ENCODE measurements at places on chromosomes 2 and 18.
A peak's percentile ranks its signal among the peaks of the same experiment; 100 is the strongest.

GRCh38 chr18:60247103-60247502 is 125.5 kb downstream of the MC4R start:
- DNase-seq = no peak

DNA sequence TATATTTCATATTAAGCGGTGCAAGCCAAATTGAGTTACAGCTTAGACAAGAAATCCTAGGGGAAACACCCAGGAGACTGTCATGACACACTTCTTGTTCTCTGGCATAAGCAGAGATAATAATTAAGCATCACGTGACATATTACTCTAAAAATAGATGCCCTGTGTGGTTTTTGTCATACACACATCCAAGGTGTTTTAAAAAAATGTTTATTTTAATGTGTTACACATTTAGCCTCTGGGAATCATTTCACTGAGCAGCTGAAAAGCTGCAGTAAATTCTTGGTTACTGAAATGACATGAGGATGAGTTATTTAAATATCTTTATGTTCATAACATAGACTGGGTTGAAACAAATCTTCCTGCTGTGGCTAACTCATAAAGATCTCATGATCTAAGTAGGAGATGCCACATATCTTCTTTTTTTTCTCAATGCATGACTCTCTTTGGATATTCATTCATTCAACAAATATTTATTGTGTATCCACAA is 38.0 kb upstream of the ERMN start:
- DNase-seq = no peak

GRCh38 chr2:43435746-43436145 is 160.1 kb downstream of the THADA start:
- DNase-seq = no peak

- DNase-seq = no peak
Observed at GRCh38 chr2:85436836-85437487, 18.4 kb downstream of the SH2D6 start.

- DNase-seq = peak; percentile 53
Observed at GRCh38 chr2:112121682-112122254, 16.4 kb upstream of the FBLN7 start.

- no peak for DNase-seq
Observed at GRCh38 chr2:86685351-86685750, 34.7 kb upstream of the RMND5A start.

DNA sequence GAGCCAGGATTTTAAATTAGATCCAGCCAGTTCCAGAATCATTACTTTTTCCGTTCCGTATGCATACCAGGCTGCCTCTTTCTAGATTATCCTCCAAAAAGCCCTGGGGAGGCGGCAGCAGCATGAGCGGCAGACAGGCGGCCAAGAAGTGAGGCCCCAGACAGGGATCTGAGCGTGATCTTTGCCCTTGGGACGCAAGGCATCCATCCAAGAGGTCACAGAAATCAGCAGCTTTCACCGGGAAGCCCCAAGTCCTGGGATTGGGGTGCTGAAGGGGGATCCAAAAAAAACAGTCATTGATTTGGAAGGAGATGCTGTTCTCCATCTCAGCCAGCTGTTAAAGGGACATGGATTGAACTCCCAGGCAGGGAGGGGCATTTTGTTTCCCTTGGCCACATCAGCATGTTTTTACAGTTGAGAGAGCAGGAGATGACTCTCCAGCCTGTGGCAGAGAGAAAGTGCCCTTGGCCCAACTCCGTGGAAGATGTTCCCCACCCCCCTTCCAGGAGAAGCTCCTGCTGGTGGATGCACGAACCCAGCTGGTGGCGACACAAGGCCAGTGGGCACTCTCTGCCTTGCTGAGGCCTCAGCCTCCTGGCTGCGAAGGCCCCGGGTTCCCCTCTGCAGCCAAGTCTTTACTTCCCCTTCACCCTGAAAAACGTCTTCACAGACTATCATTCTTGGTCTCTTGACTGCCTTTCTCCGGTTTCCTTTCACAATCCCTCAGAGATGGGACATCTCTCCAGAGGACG is 265.6 kb downstream of the ANAPC1 start:
- no peak for DNase-seq

DNA sequence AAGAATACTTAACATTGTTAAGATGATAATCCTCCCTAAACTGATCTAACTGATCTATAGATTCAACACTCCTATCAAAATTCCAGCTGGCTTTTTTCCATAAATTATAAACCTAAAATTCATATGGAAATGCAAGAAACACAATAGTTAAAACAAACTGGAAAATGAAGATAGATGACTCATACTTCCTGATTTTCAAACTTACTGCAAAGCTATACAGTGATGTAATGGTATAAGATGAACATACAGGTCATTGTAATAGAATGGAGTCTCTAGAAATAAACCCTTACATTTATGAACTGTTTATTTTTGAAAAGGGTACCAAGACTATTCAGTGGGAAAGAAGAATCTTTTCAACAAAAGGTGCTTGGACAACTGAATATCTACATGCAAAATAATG is 32.3 kb downstream of the UBXN4 start:
- no peak for DNase-seq

DNA sequence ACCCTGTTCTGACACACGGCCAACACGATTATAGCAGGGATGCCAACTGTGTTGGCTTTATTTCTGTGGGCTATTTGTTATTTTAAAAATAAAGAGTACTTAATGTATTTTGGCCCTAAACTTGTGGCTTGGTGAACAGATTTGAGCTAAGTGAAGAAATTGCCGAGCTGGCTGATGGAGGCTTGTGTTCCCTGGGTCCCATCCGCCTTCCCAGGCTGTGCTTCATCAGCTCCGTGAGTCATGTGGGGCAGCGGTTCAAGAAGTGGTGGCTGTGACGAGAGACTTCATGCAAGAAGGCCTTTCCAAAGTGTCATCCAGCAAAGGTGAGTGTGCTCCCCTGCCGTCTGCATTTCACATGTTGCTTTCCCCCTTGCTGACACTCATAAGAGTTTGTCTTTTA is 73.6 kb upstream of the NCK2 start:
- no peak for DNase-seq

DNA sequence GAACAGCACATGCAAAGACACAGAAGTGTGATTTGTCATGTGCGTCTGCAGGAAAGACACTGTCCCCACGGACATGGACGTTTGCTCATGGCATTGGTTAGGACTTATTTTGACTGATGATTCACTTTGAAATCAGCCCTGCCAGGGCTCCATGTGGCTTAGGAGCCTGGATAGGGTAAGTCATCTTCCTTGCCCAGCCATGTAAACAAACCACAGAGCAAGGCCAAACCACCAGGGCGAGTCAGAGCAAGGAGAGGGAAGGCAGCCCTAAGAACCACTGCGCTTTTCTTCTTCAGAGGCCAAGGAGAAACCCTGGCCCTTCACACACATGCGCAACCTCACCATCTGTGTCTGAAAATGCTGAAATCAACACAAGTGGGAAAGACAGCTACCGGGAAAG is 88.8 kb downstream of the GFPT1 start:
- no peak for DNase-seq

GRCh38 chr2:45681675-45682074 is 30.2 kb downstream of the PRKCE start:
- peak; percentile 3 for DNase-seq

- DNase-seq = no peak
Observed at GRCh38 chr2:191441496-191442214, 196.5 kb downstream of the MYO1B start.

GRCh38 chr2:54500404-54501205 is 44.5 kb downstream of the SPTBN1 start:
- no peak for DNase-seq

DNA sequence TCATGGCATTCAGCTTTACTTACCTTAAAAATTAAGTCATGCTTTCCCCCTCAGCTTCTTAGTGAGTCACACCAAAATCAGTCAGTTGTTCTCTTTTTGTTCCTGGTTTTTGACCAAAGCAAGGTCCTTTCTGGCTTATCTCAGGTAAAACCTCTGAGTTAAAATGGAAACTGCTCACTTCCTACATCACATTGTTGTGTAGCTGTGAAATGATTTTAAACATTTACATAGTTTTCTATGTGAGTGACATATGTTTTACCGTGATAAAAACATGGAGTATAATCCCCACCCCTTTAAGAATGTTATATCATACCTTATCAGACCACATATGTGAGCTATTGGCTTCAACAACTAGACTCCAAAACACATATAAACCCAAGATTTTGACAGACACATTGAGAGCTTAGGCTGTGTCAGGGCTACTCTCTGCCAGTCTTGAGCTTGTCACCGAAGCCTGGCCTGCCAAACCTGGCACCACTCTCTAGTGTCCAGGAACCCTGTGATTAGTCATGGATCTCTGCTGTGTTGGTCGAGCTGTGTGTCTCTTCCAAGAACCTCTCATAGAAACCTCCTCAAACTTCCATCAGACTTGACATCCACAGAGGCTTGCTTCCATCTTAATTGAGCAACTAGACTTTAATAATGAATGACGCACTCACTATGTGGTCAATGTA is 294.5 kb upstream of the FBXO11 start:
- DNase-seq = no peak

DNA sequence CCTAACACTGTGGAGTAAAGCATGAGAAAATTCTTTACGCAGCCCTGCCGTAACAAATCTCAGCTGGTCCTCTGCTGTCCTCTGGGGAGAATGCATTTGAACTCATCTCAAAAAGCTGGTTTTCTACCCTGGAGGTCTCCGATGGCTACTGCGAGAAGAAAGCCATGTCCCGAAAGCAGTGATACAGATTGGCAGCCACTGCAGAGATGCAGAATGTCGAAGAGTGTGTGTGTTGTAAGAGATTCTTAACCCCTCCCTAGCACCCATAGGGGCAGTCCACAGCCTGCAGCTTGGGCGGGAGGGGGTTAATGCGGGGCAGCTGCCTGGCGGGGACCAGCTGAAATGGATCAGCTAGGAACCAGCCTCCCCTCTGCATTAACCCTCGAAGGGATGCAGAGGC is 235.9 kb downstream of the ZNF516 start:
- no peak for DNase-seq

DNA sequence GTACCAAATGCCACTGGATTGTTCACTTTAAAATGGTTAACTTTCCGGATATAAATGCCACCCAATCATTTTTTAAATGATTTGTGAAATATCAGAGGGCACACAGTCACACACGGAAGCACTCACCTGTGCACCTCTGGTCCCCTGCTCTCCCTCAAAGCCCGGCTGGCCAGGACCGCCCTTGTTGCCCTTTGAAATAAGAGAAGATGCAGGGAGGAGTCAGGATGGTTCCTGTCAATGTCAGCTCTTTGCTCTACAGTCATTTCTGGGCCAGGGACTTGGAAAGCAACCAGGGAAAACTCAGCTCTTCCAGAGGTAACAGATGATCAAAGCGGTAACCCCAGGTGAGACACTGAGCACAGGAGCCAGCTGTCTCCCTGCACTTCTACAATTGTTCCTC is 60.7 kb downstream of the COL6A3 start:
- DNase-seq = no peak

DNA sequence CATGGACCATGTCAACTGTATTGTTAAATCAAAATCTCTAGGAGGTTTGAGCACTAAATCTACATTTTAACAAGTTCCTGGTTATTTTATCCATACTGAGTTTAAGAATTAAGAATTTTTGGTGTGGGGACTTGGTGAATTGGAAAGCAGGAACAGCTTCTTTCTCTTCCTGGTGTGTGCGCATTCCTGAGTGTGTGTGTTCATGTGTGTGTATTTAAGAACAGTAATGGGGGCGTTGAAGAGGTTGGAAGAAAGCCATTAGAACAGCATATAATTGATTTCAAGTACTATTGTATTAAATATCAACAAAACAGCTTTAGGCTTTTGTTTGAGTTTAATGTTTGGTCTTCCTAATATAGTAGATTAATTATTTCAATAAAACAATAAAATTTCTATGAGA is 801.3 kb upstream of the ID2 start:
- no peak for DNase-seq

- DNase-seq = no peak
Observed at GRCh38 chr18:58970943-58971790, 106.5 kb downstream of the ZNF532 start.

DNA sequence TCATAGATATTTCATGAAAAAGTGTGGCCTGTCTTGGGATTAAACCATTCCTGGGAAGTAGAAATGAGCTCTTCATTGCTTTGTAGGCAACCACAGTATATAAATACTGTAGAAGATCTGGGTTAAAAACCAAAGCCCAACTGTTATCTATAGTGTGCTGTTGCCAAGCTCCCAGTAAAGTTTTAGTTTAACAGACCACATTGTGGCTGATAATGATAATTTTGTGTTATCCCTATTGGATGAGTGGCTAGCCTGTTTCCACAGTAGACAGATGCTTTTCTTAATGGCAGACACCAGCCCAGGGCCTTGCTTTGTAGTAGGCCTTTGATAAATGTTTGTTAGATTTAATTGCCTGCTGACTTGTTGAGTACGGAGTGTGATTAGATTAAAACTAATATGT is 52.1 kb downstream of the FMNL2 start:
- DNase-seq = no peak

- no peak for DNase-seq
Observed at GRCh38 chr2:58449286-58450010, 208.3 kb upstream of the FANCL start.

DNA sequence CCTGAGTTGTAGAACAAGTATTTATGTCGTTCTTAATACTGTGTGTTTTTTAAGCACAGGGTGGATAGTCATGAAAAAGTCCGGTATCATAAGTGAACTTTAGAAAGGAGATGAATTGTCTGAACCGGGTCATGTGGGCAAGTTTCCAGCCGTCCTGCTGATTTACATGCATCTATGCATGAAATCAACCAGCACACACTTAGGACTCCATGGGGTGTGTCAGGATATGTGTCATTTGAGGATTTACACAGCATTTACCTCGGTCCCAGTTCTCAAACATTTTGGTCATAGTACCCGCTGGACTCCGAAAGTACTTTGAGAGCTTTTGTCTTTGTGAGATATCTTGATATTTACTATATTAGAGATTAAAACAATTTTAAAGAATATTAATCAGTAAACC is 47.5 kb upstream of the TWSG1 start:
- no peak for DNase-seq

DNA sequence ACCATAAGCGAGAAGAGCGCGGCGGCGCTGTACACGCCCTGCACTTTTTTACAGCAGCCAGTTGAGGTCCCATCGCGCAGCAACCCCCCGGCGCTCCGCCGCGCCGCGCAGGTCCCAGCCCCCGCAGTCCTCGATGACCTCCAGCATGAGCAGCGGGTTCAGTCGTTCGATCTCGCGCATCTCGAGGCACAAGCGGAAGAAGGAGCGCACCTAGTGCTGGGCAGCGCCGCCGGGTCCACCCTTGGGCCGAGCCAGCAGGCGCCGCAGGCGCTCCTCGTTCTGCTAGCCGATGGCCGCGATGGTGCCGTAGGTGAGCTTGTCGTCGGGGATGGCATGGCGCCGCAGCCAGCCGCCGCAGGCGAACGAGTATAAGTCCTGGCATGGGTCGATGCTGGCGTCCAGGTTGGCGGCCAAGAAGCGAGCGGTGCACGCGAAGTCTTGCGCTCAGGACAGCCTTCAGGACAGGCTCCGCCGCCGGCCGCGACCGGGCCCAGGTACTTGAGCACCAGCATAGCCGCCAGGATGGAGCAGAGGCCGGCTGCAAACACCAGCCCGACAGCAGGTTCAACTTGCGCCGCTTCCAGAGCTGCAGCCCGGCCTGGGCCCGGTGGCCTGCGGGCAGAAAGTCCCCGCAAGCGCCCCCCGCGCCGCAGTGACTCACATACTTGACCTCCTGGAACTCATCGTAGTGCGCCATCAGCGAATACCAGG is 8.3 kb downstream of the ALPP start:
- no peak for DNase-seq

GRCh38 chr18:59873641-59874040 is 26.2 kb upstream of the PMAIP1 start:
- no peak for DNase-seq
